ENCODE measurements at places on chromosomes 2 and 18.

DNA sequence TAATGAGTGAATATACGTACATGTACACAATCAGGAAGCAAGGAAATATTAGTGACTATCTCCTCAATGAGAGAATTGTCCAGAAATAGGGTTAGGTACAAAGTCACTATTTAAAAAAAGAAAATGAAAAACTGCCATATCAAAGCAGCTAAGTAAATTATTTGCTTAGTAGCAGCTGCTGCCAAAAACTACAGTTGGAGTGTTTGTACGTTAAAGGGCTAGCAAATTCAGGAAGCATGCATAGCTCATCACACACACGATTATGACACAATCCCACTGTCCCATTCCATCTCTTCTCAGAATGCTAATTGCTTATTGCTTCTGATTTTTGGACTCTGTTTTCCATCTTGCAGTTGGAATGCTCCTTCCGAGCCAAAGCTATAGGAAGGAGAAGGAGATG is 2012.5 kb upstream of the LRRTM1 start:
- no peak for DNase-seq

- no peak for DNase-seq
Measured at GRCh38 chr2:194411221-194411620, 1245.8 kb upstream of the SLC39A10 start.

GRCh38 chr18:58136879-58137278 is 92.9 kb downstream of the NEDD4L start:
- no peak for DNase-seq

- DNase-seq = no peak
Measured at GRCh38 chr2:238084761-238085160, 15.4 kb upstream of the ESPNL start.

GRCh38 chr18:45253056-45253565 is 362.2 kb upstream of the SLC14A2 start:
- DNase-seq = no peak

GRCh38 chr2:9508931-9509330 is 34.6 kb downstream of the IAH1 start:
- no peak for DNase-seq

- DNase-seq = no peak
Measured at GRCh38 chr2:205796805-205797313, 114.6 kb downstream of the NRP2 start.

DNA sequence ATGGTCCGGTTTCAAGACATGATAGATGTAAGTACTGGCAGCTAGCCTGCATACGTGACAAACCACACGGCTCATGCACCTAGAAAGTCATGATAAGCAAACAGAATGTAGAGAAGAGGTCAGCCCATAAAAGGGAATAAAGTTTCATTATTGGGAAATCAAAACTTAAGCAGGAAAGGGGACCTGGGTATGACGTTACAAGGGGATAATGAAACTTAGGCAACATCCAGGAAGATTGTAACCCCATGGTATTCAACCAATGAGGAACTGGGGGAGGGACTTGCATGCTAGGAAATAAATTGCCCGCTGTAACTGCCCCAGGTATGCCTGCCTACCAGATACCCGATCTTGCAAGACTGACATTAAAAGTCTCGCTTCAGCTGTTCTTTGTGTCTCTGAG is 1679.0 kb downstream of the SUCLG1 start:
- DNase-seq = no peak

GRCh38 chr2:46909771-46910419 is 5.7 kb downstream of the MCFD2 start:
- DNase-seq = no peak

DNA sequence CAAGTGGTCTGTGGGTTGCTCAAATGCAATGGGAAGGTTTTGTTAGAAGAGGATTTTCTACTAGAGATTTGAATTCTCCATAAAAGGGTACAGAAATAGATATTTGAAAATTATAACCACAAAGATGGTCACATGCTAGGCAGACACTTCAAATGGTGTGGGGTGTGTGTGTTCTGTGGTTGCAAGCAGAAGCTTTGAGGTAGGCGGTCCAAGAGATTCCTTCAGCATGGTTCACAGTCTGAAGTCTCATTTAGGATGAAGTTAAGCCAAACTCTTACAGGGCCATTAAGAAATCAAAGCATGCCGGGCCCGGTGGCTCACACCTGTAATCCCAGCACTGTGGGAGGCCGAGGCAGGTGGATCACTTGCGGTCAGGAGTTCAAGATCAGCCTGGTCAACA is 38.3 kb upstream of the RMDN2 start:
- DNase-seq = no peak

DNA sequence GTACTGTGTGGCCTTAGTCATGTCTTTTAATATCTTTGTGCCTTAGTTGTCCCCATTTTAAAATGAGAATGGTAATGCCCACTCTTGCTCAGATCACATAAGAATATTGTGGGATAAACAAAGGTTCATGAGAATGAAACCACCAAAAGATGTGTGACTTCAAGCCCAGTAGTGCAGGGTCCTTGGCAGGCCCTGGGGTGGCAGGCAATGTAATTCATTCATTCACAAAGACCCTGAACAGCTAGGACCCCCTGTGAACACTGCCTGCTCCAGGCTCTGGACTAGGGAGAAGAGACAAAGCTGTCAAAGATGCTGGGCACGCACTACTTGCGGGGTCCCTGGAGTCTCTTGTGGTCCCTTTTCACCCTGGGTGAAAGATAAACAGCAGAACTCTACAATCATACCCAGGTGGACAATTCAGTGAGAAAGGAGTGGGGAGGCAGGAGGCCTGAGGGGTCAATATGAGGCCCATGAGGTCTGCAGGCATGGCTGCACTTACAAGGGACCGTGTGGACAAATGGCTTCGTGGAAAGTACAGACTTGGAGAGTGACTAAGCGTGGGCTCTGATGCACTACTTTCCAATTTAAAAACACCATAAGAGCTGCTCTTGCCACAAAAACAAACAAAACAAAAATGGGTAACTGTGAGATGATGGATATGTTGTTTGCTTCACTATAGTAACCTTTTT is 136.1 kb downstream of the SMAD7 start:
- no peak for DNase-seq

GRCh38 chr2:70796262-70796661 is 5.8 kb upstream of the FIGLA start:
- no peak for DNase-seq

- no peak for DNase-seq
Measured at GRCh38 chr2:199851883-199852282, 891 bp upstream of the FTCDNL1 start.

- no peak for DNase-seq
Measured at GRCh38 chr2:119064567-119064966, 94.0 kb downstream of the C1QL2 start.

- no peak for DNase-seq
Measured at GRCh38 chr2:100365434-100365833, 43.1 kb upstream of the LONRF2 start.

DNA sequence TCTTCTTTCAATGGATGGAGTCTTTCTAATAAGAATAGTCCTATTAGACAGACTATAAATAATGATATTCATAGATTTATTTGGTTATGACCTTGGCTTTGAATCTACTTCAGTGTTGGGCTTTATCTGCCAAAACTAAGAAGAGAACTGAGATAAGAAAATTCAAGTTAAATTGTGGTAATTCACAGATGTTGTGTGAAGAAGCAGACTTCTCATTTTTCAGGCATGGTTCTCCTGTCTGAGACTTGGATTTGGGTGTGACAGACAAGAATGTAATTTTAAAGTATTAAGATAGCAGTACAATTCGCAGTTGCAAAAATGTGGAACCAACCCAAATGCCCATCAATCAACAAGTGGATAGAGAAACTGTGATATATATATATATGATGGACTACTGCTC is 124.7 kb downstream of the QPCT start:
- DNase-seq = no peak
